ENCODE measurements at places on chromosomes 11 and 22.

DNA sequence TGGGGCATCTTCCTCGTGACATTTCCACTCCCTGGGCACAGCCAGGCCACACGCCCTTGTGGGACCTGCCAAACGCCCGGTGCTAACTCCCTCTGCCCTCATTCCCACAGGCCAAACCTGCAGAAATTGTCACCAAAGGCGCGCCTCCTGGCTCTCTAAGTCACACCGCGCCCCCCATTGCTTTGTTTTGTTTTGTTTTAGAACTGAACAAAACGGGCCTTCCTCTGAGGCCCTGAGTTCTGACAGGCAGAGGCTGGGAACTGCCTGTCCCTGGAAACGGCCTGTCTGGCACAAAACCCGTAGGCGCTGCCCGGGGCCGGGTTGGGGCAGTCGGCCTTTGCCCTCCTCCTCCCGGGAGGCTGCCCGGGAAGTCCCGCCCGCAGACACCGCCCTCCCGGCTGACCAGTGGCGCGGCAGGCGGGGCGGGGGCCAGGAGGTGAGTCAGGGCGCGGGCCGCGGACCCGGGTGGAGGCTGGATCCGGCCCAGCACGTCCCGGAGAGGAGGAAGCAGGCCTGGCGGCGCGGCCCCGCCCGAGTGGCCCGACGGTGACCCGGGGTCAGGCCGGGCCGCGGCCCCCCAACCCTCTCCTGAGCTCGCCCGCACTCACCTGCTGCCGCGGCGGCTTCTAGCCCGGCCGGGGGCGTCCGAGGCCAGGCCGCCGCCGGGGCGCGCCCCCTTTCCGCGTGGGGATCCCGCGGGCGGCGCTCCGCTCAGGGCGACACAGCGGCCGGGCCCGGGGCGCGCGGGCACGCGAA, 465 bp downstream of the SUN2 start:
- no peak for DNase-seq

DNA sequence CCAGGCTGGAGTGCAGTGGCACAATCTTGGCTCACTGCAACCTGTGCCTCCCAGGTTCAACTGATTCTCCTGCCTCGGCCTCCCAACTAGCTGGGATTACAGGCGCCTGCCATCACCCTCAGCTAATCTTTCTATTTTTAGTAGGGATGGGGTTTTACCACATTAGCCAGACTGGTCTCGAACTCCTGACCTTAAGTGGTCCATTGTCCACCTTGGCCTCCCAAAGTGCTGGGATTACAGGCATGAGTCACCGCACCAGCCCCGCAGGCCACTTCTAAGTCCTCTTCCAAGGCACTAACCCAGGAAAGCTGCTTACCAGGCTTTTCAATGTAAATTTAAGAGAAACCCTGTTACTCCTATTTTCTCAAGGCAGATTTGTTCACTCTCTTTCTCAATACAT, 50.4 kb downstream of the DENND5A start:
- DNase-seq = no peak

- no peak for DNase-seq
Measured at GRCh38 chr11:8756201-8756600, 73.6 kb downstream of the RPL27A start.

DNA sequence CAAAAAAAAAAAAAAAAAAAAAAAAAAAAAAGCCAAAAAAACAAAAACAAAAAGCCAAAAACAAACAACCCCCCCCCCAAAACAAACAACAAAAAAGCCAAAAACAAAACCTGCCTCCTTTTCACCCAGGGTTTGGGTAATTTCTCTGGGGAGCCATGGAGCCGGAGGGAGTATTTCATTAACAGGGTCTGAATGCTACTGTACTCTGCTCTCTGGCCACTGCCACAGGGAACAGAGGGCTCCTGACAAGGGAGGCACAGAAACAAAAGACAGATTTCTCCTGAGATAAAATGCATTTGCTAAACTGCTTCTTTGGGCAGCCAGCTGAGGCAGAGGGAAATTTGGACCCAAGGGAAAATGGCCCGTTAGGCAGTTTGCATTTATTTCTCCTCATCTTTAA, 266.0 kb upstream of the SYN3 start:
- DNase-seq = no peak

DNA sequence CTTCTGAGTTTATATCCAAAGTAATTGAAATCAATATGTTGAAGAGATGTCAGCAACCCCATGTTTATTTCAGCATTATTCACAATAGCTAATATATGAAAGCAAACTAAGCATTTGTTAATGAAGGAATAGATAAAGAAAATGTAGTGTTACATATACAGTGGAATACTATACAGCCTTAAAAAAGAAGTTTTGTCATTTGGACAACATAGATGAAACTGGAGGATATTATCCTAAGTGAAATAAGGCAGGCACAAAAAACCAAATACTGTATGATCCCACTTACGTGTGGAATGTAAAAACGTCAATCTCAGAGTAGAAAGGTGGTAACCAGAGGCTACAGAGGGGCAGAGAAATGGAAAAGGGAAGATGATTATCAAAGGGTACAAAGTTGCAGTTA, 10.2 kb downstream of the MRGPRX2 start:
- DNase-seq = no peak

DNA sequence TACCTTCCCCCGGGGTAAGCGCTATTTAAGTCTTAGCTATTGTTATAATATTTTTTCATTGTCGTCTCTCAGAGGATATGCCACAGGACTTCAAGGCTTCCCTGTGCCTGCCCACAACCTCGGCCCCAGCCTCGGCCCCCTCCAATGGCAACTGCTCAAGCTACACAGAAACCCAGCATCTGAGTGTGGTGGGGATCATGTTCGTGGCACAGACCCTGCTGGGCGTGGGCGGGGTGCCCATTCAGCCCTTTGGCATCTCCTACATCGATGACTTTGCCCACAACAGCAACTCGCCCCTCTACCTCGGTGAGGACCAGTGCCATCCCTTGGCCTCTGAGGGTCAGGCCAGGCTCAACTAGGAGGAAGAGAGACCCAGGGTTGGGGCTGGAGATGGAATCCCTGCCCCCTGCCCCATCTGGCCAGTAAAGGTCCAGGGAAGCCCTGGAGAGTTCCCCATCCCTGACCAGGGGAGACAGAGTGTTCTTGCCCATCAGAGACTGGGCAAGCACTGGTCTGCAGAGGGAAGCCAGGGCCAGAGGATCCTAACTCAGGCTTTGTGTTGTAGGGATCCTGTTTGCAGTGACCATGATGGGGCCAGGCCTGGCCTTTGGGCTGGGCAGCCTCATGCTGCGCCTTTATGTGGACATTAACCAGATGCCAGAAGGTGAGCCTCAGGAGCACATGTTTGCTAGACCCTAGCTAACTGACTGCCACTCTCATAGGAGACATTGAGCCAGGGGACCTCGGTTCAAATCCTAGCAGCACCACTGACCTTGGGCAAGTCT, 18.4 kb downstream of the SLCO2B1 start:
- DNase-seq = no peak

- no peak for DNase-seq
Measured at GRCh38 chr11:44963136-44963535, 12.5 kb upstream of the TP53I11 start.

DNA sequence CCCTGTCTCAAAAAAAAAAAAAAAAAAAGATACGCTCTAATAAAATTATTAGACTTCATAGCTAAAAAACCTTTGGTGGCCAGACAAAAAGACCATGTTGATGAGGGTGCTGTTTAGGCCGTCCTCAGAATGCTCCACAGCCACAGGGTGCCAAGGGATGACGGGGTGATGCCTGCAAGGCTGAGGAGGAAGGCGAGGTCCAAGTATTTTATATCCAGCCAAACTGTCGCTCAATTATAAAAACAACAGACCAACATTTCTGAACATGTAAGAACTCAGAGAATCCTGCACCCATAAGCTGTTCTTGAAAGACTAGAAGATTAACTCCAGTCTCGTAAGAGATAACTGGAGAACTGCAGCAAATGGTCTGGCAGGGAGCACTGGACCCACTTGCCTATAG, 29.2 kb downstream of the TBX1 start:
- no peak for DNase-seq

- no peak for DNase-seq
Measured at GRCh38 chr22:31244943-31245451, 32.9 kb downstream of the LIMK2 start.

DNA sequence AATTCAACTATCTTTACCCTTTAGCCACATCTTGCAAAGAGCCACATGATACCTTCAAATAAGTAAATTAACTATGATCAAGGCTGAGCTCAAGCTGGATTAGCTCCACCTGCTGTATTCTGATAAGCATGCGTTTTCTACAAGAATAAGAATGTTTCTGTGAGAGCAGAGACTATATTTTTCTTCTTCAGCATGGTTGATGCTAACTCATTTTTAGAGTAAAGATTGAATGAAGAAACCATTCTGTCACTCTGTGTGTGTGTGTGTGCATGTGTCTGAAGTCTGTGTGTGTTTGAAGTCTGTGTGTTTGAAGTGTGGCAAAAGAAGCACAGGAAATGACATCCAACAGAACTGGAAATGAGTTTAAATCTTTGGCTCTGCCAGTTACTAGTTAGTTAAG, 12.0 kb upstream of the LAYN start:
- DNase-seq = no peak

- DNase-seq = no peak
Measured at GRCh38 chr11:93288079-93288478, 42.5 kb upstream of the DEUP1 start.

DNA sequence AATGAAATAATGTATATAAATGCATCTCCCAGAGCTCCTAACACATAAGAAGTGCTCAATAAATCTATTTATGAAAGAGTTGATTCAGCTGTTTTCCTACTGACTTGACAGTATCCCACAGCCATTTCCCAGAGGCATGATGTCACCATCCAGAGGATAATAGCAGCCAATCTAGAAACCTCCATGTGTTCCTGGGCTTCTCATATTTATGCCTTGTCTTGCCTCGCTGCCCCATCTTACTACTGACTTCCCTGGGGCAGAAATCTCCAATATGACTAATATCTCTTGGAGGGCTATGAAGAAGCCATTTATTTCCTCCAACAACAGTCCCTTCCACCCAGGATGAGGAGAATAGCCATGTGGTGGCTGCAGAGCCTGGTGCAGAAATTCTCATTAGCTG, 115.4 kb upstream of the NAV2 start:
- no peak for DNase-seq

GRCh38 chr22:50665738-50666137, 6.9 kb upstream of the SHANK3 start:
- no peak for DNase-seq

- no peak for DNase-seq
Measured at GRCh38 chr11:78417175-78417887, at the start of gene GAB2. Gene GAB2 (minus strand): TSS chr11:78417820. CDS start chr11:78417720, 100 bp downstream.

DNA sequence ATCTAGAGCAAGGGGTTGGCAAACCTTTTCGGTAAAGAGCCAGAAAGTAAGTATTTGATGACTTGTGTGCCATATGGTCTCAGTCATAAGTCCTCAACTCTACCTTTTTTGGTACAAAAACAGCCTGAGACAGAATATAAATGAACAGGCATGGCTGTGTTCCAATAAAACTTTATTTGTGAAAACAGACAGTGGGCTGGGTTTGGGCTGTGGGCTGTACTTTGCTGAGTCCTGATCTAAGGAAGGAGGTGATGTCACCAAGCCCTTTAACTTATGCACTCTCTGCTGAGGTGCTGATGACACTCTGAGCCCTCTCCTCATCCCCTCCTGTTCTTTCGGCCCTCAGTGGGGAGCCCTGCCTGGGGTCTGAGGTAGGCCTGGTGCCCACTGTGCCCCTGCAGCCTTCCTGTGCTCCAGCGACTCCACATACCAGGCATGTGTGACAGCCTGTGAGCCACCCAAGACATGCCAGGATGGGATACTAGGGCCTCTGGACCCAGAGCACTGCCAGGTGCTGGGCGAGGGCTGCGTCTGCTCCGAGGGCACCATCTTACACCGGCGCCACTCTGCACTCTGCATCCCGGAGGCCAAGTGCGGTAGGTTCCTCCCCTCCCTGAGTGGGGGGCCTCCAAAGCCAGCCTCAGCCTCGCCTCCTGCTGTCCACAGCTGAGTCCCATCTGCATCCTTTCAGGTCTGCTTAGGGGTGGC, 85.9 kb upstream of the MYOD1 start:
- no peak for DNase-seq

- DNase-seq = no peak
Measured at GRCh38 chr11:74347381-74347780, 35.9 kb upstream of the P4HA3 start.

GRCh38 chr11:99934008-99934407, 753.1 kb upstream of the ARHGAP42 start:
- DNase-seq = no peak

DNA sequence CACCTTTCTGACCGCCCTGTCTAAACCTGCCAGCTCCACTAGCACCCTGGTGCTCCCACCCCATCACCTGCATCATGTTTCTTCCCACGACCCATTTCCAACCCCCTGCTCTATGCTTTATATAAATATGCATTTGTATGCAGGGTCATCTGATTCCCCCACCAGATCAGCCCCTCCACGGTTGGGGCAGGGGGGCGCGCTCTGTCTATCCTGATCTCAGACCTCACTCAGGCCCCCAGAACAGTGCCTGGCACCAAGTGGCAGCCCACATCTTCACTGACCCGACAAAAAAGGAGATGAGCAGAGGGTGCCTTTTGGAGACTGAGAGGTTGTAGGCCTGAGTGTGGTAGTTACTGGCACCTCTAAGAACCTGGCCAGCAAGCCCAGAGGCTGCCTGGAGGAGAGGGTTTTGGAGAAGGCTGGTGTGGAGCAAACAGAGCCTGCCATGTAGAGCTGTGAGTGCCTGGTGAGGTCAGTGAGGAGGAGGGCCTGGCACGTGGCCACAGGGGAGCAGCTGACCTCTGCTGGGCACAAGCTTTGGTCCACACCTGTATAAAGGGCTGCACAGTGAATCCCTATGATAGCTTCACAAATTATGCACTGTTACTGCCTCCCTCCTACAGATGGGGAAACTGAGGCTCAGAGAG, 86.3 kb upstream of the RTL6 start:
- DNase-seq = no peak

- no peak for DNase-seq
Measured at GRCh38 chr11:124499711-124500110, 43.7 kb downstream of the OR8B12 start.

DNA sequence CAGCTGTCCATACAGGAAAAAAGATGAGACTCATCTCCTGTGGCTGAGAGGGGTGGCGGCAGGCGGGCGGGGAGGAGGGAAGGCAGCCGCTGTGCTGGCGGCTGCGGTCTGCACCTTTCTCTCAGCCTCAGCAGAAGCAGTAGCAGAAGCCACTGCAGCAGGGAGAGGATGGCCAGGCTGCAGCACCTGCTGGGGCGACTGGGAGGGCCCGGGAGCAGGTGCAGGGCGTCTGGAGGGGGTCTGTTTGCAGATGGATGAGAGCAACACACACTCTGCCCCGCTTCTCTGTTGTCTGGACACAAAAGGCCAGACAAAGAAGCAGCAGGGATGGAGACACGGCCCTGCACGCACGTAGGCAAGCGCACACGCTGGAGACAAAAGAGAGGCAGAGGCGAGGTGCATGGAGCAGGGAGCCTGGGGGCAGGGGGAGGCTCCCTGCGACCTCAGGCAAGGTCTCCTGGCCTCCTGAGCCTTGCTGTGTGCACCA, 9.3 kb upstream of the MIAT start:
- no peak for DNase-seq

Measured in left renal pelvis (tissue), 4 donors.